Peyer's patch (tissue), 4 donors: ENCODE measurements at places on chromosomes 1 and 21. TPM values are rescaled to one million over a fixed set of nuclear protein-coding genes. Genes with fewer than 3 reads are reported as not detected.

DNA sequence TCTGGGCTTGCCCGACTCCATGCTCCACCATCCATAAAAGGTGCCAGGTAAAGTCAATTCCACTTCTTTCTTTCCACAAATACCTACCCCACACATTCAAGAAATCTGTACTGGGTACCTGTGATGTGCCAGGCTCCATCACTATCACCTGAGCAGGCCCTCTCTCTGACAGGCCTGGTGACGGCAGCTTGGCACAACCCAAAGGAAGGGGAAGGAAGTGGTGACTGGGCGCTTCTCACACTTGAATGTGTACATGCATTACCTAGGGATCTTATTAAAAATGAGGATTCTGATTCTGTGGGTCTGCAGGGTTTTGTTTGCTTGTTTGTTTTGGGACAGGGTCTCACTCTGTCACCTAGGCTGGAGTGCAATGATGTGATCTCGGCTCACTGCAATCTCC is 7.5 kb downstream of the HTR1D start:
- H3K4me3 ChIP-seq = no peak overlapping the region
- H3K27ac ChIP-seq = no peak overlapping the region
- no peaks in the 10 kb centered on the region for H3K36me3 ChIP-seq
- no peaks in the 10 kb centered on the region for H3K4me1 ChIP-seq

- H3K4me3 ChIP-seq = no peak overlapping the region
- no peak overlapping the region for H3K27ac ChIP-seq
- H3K27me3 ChIP-seq = no peaks in the 10 kb centered on the region
- DNase-seq = no peak
Observed at GRCh38 chr1:37469386-37469785, 5.0 kb upstream of the ZC3H12A start.

- no peak overlapping the region for H3K27ac ChIP-seq
- H3K27me3 ChIP-seq = no peaks in the 10 kb centered on the region
- DNase-seq = no peak
- H3K36me3 ChIP-seq = no peaks in the 10 kb centered on the region
Observed at GRCh38 chr1:154223621-154224020, 2.9 kb downstream of the UBAP2L start.

Gene HMCN1
- total RNA-seq = 11.6 TPM

Gene C4BPB
- total RNA-seq = not detected

GRCh38 chr1:178341261-178341956 is 155.4 kb downstream of the CLEC20A start:
- DNase-seq = no peak
- H3K4me3 ChIP-seq = no peak overlapping the region
- no peaks in the 10 kb centered on the region for H3K27me3 ChIP-seq
- no peaks in the 10 kb centered on the region for H3K36me3 ChIP-seq

Gene SLC37A1
- 66.0 TPM for total RNA-seq

GRCh38 chr21:14273736-14274538 is 58.0 kb downstream of the RBM11 start:
- H3K27me3 ChIP-seq = no peaks in the 10 kb centered on the region
- DNase-seq = no peak
- no peaks in the 10 kb centered on the region for H3K4me1 ChIP-seq
- peak overlapping the region; percentile 75 for H3K27ac ChIP-seq

DNA sequence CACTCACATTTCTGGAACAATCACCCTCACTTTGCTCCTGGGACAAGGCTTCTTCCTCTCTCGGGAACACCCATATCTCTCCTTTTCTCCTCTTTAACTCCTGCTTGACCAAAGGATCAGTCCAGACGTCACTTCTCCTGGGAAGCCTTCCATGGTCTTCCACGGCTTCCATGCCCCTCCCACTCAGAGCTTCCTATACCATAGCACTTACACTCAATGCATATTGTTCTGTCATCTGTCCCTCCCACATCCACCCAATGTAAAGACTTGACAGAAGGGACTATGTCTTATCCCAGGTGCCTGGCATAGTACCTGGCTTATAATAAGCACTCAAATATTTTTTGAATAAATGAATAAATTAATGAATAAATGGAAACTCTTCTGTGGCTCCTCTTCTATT is 28.2 kb downstream of the CD34 start:
- no peaks in the 10 kb centered on the region for H3K36me3 ChIP-seq
- H3K4me3 ChIP-seq = no peak overlapping the region
- H3K27ac ChIP-seq = peak overlapping the region; percentile 38
- H3K4me1 ChIP-seq = peaks cover 4% of the 10 kb centered on the region

- no peaks in the 10 kb centered on the region for H3K36me3 ChIP-seq
- no peaks in the 10 kb centered on the region for H3K27me3 ChIP-seq
- no peak overlapping the region for H3K27ac ChIP-seq
- DNase-seq = no peak
- no peaks in the 10 kb centered on the region for H3K4me1 ChIP-seq
Observed at GRCh38 chr1:223662943-223663342, 2.6 kb downstream of the CAPN8 start.

Gene PLPP3
- 27.0 TPM for total RNA-seq

GRCh38 chr1:96865731-96866685 is 144.4 kb downstream of the PTBP2 start:
- peak overlapping the region; percentile 34 for H3K27ac ChIP-seq
- no peak overlapping the region for H3K4me3 ChIP-seq
- H3K36me3 ChIP-seq = no peaks in the 10 kb centered on the region
- DNase-seq = no peak

GRCh38 chr1:210394281-210394821 is 65.6 kb downstream of the HHAT start:
- H3K4me3 ChIP-seq = no peak overlapping the region
- H3K4me1 ChIP-seq = no peaks in the 10 kb centered on the region
- no peak overlapping the region for H3K27ac ChIP-seq
- no peaks in the 10 kb centered on the region for H3K27me3 ChIP-seq

- H3K36me3 ChIP-seq = no peaks in the 10 kb centered on the region
- no peaks in the 10 kb centered on the region for H3K27me3 ChIP-seq
Observed at GRCh38 chr1:192904438-192904895, 95.6 kb downstream of the RGS2 start.

GRCh38 chr21:42561762-42562650 is 48.4 kb downstream of the SLC37A1 start:
- no peaks in the 10 kb centered on the region for H3K27me3 ChIP-seq
- peak overlapping the region; percentile 31 for H3K27ac ChIP-seq
- H3K4me1 ChIP-seq = no peaks in the 10 kb centered on the region
- peaks cover 97% of the 10 kb centered on the region for H3K36me3 ChIP-seq

Gene NECTIN4
- 0.54 TPM for total RNA-seq

Gene LMOD1
- 70.1 TPM for total RNA-seq

DNA sequence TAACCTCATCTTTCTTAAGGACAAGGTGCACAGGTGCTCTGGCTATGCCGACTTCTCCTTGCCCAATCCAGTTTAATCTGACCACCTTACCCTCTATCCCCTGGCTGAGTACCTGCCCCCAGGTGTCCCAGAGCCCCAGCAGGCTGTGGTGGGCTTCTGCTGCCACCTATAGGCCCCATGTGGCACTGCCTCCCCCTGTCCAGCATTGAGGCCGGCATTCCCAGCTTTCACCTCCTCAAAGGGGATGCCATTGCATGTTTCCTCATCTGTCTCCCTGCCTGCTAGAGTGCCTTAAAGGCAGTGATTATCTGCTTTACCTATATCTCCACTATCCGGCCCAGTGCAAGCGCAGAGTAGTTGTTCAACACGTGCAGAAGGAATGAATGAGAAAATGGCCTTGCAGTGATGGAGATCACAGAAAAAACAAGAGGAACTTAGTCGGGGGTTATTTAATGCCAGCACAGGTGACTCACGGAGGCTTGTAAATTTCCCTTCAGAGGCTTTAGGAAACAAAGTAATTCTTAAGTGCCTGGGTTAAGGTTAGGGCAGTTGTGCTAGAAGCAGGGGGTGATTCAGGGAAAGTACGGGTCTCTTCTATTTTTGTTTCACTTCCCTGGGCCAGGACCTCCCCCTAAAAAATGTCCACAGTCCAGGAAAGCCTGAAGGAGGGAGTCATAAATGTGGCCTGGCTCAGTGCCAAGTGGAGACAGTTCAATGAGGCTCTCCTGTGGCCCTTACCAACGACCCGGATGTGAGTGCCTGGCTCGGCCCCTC is 131.8 kb upstream of the NGF start:
- no peak for DNase-seq
- no peak overlapping the region for H3K4me3 ChIP-seq
- H3K4me1 ChIP-seq = no peaks in the 10 kb centered on the region

Gene CCDC190
- total RNA-seq = not detected

Gene LMNA
- 295 TPM for total RNA-seq

Gene RTCA
- 71.8 TPM for total RNA-seq

Gene IFNLR1
- total RNA-seq = 35.0 TPM

DNA sequence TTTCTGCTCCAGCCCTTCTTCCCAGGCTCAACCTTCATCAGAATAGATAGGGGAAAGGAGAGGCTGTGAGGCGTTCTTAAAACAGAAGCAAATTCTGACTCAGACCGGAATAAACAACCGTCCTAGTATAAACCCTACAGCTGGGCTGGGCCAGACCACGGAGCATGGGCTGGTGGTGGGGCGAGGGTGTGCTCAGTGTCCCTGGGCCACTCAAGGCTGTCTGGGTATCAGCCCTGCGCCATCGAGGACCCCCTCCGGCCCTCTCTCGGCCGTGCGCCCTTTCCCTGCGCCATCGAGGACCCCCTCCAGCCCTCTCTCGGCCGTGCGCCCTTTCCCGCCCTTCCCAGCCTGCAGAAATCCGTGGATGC is 36.0 kb downstream of the CAPN2 start:
- peak overlapping the region; percentile 37 for H3K4me3 ChIP-seq
- H3K36me3 ChIP-seq = peaks cover 75% of the 10 kb centered on the region
- H3K27me3 ChIP-seq = no peaks in the 10 kb centered on the region
- H3K4me1 ChIP-seq = no peaks in the 10 kb centered on the region
- H3K27ac ChIP-seq = peak overlapping the region; percentile 65

- H3K27me3 ChIP-seq = no peaks in the 10 kb centered on the region
- no peak overlapping the region for H3K4me3 ChIP-seq
- no peaks in the 10 kb centered on the region for H3K4me1 ChIP-seq
- no peaks in the 10 kb centered on the region for H3K36me3 ChIP-seq
- DNase-seq = no peak
- no peak overlapping the region for H3K27ac ChIP-seq
Observed at GRCh38 chr1:7106442-7107108, 321.3 kb downstream of the CAMTA1 start.

GRCh38 chr21:43603233-43603626 is 56.1 kb downstream of the HSF2BP start:
- no peaks in the 10 kb centered on the region for H3K4me1 ChIP-seq
- H3K27ac ChIP-seq = no peak overlapping the region
- H3K4me3 ChIP-seq = no peak overlapping the region
- H3K36me3 ChIP-seq = no peaks in the 10 kb centered on the region
- DNase-seq = no peak

- H3K4me1 ChIP-seq = no peaks in the 10 kb centered on the region
- no peak overlapping the region for H3K4me3 ChIP-seq
- H3K27me3 ChIP-seq = no peaks in the 10 kb centered on the region
Observed at GRCh38 chr1:60942896-60943638, 139.3 kb upstream of the NFIA start.

DNA sequence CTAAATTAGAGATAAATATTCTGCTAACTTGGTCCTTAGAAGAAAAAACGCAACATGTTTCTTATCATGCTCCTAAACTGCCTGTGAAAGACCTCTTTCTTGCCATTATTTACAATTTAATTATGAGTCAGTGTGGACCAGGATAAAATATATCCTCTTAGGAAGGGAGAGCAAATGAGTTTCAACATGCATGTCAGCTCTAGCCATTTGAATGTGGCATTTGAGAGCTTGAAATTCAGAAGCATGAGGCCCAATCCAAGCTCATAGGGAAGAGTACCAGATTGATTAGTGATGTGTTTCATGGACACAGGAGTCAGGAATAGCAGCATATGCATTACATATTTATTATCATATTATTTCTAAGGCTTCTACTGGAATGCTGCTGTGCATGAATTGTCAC is 39.3 kb downstream of the TBX15 start:
- H3K4me1 ChIP-seq = no peaks in the 10 kb centered on the region
- no peak for DNase-seq
- H3K4me3 ChIP-seq = no peak overlapping the region
- no peaks in the 10 kb centered on the region for H3K36me3 ChIP-seq
- H3K27me3 ChIP-seq = no peaks in the 10 kb centered on the region

GRCh38 chr1:27605796-27606707 is 2.1 kb upstream of the AHDC1 start:
- H3K36me3 ChIP-seq = no peaks in the 10 kb centered on the region
- H3K4me3 ChIP-seq = no peak overlapping the region
- H3K27me3 ChIP-seq = no peaks in the 10 kb centered on the region
- peak; percentile 76 for DNase-seq
- H3K4me1 ChIP-seq = peaks cover 18% of the 10 kb centered on the region
- no peak overlapping the region for H3K27ac ChIP-seq
